ENCODE measurements at places on chromosomes 12 and 14.

GRCh38 chr14:55532645-55533344 lies 47.2 kb upstream of the KTN1 start:
- DNase-seq, result no peak

DNA sequence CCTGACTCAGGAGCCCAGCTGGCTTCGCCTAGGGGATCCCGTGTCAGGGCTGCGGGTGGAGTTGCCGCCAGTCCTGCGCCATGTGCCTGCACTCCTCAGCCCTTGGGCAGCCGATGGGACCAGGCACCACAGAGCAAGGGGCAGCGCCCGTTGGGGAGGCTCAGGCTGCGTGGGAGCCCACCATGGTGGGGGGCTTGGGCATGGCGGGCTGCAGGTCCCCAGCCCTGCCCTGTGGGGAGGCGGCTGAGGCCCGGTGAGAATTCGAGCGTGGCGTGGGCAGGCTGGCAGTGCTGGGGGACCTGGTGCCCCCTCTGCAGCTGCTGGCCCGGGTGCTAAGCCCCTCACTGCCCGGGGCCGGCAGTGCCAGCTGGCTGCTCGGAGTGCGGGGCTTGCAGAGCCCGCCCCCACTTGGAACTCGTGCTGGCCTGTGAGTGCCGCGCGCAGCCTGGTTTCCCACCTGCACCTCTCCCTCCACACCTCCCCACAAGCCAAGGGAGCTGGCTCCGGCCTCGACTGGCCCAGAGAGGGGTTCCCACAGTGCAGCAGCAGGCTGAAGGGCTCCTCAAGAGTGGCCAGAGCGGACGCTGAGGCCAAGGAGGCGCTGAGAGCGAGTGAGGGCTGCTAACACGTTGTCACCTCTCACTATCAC lies 135.1 kb upstream of the SEL1L start:
- DNase-seq, result no peak

- DNase-seq, result no peak
Measured at GRCh38 chr12:3622021-3622821, 130.7 kb downstream of the CRACR2A start.

DNA sequence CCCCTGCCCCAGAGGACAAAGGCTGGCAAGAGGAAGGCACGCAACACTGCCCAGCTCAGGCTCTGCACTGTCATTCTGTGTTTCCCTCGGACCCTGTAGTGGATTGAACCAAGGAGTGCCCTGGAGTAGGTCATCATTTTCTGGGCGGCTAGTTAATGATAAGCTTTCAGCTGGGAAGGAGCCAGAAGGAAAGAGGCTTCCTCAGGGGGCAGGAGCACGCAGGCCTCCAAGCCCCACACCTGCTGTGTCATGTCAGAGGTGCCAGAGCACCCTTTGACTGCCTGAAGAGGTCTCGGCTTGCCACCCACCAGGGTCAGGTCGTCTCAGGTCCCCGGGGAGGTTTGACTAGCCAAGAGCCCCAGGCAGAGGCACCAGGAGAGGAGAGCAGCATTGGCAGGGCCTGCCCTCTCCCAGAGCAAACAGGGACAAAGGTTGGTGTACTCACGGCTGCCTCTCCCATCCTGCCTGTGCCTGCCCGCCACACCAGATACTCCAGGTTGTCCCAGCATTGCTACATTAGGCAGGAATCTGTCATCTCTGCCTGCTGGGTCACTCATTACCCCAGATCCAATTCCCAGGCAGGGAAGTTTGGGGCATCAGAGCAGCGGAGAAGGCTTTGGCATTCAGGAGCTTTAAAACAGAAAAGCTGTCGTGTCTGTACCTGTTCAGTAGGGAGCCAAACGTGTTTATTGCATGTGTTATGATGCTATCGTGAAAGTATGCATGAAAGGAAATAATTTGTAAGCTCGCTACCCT lies 33.5 kb upstream of the ATP2A2 start:
- no peak for DNase-seq

DNA sequence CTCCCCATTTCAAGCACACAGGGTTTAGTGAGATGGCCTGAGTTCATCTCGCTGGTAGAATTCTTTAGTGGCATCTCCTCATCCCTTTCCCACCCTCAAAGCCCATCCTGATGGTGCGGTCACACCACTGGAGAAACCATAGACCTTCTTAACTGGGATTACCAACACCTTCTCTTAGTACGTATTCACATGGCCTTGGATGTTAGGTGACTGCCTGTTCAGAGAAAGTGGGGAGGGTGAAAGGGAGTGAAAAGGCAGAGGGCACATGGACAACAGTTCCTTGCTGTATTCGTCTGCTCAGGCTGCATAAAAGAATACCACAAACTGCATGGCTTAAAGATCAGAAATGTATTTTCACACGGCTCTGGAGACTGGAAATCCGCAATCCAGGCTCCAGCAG lies 306.1 kb downstream of the ZFP36L1 start:
- DNase-seq, result no peak

GRCh38 chr14:99734406-99735051 lies 50.4 kb downstream of the CYP46A1 start:
- DNase-seq, result no peak

All from cerebellar nuclear complex (tissue), 1 donor.